Activated CD8-positive, alpha-beta T cell treated with anti-CD3 and anti-CD28 coated beads for 36 hours (primary cell): ENCODE measurements at places on chromosomes 4 and X. TPM values are rescaled to one million over a fixed set of nuclear protein-coding genes. Genes with fewer than 3 reads are reported as not detected.

The TBC1D8B gene
- total RNA-seq, result 0.40 TPM

The LRP2BP gene
- 1.2 TPM for total RNA-seq

The EGF gene
- total RNA-seq, result not detected

The HMGB3 gene
- 25.4 TPM for total RNA-seq

The OCIAD2 gene
- total RNA-seq, result 82.7 TPM

The ZIC3 gene
- not detected for total RNA-seq

The GLUD2 gene
- 0.56 TPM for total RNA-seq

The NSG1 gene
- total RNA-seq, result 5.6 TPM

The PWWP3B gene
- not detected for total RNA-seq

The GAGE12F gene
- not detected for total RNA-seq

The MND1 gene
- 50.0 TPM for total RNA-seq

The PRRG3 gene
- not detected for total RNA-seq

The ARMCX1 gene
- total RNA-seq, result 4.7 TPM

The P2RY10 gene
- 42.2 TPM for total RNA-seq

The FAT1 gene
- not detected for total RNA-seq

The SERTM2 gene
- not detected for total RNA-seq

The BEX1 gene
- total RNA-seq, result 0.56 TPM

The STPG2 gene
- total RNA-seq, result 0.18 TPM

The SPATA4 gene
- not detected for total RNA-seq

The NEIL3 gene
- total RNA-seq, result 16.6 TPM

The TMEM31 gene
- total RNA-seq, result 1.1 TPM

The SLC6A14 gene
- not detected for total RNA-seq

The BCOR gene
- 38.3 TPM for total RNA-seq

The ABLIM2 gene
- 0.32 TPM for total RNA-seq

The NMU gene
- total RNA-seq, result 0.41 TPM

The GPC4 gene
- total RNA-seq, result not detected

The GRIA2 gene
- not detected for total RNA-seq

The MCF2 gene
- 0.59 TPM for total RNA-seq

The HPGD gene
- total RNA-seq, result 5.5 TPM

The GUCY2F gene
- total RNA-seq, result not detected
